GF-D8 (cell line): ENCODE measurements at places on chromosomes 1 and 21.

- DNase-seq = no peak
Observed at GRCh38 chr1:15141935-15142539, 11.5 kb upstream of the TMEM51 start.

DNA sequence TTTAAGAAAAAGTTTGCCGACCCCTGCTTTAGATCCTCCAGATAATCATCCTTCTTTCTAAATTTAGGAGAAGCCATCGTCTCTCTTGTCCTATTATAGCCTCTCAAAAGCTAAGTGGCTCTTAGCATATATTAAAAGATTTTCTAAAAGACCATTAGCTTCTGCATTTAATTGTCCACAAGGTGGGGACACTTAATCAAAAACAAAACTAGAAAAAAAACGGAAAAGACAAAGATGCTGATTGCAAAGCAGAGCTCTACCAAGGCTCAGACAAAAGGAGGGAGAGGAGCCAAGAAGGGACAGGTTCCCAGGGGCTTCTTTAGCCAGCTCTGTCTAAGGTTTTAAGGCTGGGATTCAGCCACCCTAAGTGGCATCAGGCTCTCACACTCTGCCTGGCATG, 128.3 kb upstream of the HMGB4 start:
- DNase-seq = no peak

DNA sequence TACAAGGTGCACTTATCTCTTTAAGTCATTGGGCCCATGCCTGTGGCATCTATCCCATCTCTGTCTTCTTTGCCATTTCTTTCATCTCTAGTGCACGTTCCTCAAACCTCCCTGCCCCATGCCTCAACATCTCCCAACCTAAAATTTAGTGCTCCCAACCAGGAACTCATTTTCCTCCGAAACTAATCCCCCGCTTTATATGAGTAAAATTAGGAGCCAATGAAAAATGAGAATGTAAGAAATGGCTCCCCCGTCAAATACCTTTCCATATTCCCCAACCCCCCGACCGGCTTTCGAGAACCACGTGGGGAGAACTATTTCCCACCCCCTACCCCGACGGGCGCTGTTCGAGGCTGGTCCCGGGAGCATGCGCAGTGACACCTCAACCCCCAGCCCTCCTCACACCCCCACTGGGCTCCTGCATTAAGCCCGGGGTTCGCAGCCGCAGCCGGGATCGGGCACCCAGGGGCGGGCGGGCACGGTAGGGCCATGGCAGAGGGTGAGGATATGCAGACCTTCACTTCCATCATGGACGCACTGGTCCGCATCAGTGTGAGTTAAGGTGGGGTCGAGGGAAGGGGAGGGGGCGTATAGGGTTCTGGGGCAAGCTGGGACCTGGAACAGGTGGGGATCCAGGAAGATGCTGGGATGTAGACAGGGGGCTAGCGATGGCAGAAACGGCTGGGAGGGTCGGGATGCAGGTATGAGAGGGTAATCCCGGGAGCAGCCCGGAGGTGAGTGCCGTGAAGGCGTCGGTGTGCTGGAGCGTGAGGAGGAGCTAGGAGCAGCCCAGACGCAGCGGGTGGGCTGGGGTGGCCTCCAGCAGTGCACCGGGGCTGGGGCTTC, at the start of gene TRIM46:
Gene TRIM46, plus strand, starts transcription at position 372 of the 846 bp plus-strand sequence. Its CDS starts 118 bp downstream, at position 490.
- DNase-seq = no peak

- no peak for DNase-seq
Observed at GRCh38 chr21:43609501-43610340, 49.6 kb downstream of the HSF2BP start.

DNA sequence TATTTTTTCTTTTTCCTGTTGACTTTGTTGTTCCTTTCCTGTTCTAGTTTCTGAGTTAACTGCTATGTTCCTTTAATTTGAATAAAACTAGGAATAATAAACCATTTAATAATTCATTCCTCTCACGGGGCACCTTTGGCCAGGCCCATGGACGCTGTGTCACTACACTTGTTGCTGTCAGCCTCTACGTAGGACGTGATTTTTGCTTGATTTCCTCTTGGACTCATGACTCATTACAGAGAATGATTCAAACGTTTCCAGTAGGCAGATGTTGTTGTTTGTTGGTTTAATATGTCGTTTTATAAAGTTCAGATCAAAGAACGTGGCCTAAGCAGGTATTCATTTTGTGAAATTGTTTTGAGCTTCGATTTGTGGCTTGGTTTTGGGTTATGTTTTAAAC, 9.1 kb upstream of the SLC19A1 start:
- peak; percentile 43 for DNase-seq

GRCh38 chr1:150876119-150876454, 312 bp downstream of the ARNT start:
- DNase-seq = no peak

- no peak for DNase-seq
Observed at GRCh38 chr1:7289694-7290093, 481.4 kb upstream of the VAMP3 start.

GRCh38 chr21:25375675-25376074, 231.6 kb downstream of the MRPL39 start:
- no peak for DNase-seq
